Upper lobe of left lung (tissue), 6 donors: ENCODE measurements at places on chromosomes 2 and 18. TPM values are rescaled to one million over a fixed set of nuclear protein-coding genes. Genes with fewer than 3 reads are reported as not detected.

GRCh38 chr2:18262601-18263000, 297.9 kb downstream of the RDH14 start:
- no peak for DNase-seq

GRCh38 chr2:154912215-154912614, 213.7 kb downstream of the KCNJ3 start:
- DNase-seq: no peak

DNA sequence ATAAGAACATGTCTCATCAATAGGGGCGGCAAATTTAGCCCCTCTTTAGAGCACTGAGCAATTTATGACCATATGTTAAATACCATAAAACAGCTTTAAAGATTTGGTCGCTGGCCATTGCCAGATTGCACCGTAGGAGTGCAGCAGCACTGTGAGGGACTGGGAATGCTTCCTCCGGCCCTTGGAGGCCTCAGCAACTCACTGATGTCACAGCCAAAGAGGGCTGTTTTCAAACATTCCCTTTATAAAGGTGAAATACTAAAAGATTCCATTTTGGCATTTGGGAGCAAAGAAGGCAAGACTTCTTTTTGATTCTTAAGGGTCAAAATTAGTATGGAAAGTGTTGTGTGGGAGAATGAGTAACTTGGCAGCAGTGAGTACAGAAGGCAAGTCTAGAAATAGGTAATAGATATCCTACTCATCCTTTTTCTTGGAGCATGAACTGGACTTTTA, 63.7 kb downstream of the BABAM2 start:
- no peak for DNase-seq

GRCh38 chr18:62660691-62661090, 54.6 kb upstream of the PHLPP1 start:
- no peak for DNase-seq

DNA sequence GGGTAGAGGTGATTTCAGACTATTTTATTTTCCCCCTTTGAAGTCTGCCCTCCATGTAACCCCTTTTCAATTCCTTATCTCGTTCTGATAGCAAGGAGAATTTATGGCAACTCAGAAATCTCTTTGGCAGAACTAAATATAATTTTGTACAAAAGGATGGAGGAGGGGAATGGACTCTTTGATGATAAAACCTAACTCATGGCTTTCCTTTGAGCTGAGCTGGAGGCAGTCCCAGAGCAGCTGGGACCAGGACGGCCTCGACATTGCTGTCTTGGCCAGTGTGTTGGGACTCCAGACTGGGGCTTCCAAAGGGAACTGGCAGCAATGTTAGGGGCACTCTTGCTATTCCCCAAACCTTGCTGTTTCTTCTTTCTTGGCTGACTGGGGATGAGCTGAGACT, 47.7 kb downstream of the PAX8 start:
- DNase-seq: no peak

- peak; percentile 59 for DNase-seq
Observed at GRCh38 chr2:32792416-32792815, 154.3 kb upstream of the LTBP1 start.

DNA sequence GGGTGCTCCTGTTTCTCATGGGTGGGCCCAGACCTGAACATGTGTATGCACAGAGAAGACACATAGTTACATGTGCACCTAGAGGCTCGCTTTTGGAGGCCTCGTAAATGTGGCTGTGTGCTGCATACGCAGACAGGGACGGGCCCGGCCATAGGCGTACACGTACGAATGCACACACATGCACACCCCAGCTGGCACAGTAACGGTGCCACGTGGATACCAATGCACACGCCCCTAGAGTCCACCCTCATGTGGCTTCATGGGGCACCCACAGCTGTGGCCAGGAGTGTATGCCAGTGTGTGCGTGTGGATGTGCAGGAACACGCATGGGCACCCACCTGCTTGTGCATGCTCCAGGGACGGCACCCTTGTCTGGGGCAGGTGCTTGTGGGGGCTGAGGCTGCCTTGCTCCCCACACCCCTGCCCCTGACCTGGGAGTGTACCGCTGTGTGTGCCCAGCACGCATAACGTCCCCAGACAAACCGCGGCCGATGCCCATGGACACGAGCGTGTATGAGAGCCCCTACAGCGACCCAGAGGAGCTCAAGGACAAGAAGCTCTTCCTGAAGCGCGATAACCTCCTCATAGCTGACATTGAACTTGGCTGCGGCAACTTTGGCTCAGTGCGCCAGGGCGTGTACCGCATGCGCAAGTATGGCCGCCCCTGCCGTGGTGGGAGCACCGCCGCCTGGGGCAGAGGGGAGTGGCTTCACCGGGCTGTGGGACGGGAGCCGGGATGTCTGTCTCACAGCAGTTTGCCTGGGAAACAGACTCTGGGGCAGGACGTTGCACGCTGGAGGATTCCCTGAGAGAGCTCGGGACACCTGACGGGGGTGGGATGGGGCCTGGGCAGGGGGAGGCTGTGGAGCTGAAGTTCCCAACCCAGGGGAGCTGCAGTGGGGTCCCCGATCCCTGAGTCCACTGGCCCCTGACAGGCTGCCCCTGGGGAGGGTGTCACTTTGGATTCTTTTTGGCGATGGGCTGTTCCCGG, 21.0 kb downstream of the ZAP70 start:
- peak; percentile 16 for DNase-seq

DNA sequence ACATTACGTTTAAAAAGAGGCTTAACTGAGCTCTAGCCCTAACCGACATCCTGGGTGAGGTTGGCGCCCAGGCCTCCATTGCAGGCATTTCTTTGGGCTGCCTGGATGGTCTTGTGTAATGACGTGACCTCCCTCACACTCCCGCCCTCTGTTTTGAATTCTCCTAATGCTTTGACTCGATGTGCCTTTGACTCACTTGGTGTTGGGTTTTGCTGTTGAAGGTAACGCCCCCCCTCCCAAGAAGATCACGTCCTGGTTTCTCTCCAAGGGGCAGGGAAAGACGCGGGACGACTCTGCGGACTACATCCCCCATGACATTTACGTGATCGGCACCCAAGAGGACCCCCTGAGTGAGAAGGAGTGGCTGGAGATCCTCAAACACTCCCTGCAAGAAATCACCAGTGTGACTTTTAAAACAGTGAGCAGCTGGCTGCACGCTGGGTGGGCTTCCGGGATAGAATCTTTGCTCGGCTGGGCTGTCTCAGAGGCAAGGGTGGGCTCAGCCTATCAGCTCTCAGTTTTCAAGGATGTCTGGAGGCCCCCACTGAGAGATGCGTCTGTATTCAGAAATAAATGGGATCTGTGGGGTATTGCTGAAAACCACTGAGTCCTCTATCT, 87.9 kb upstream of the ATG16L1 start:
- no peak for DNase-seq

DNA sequence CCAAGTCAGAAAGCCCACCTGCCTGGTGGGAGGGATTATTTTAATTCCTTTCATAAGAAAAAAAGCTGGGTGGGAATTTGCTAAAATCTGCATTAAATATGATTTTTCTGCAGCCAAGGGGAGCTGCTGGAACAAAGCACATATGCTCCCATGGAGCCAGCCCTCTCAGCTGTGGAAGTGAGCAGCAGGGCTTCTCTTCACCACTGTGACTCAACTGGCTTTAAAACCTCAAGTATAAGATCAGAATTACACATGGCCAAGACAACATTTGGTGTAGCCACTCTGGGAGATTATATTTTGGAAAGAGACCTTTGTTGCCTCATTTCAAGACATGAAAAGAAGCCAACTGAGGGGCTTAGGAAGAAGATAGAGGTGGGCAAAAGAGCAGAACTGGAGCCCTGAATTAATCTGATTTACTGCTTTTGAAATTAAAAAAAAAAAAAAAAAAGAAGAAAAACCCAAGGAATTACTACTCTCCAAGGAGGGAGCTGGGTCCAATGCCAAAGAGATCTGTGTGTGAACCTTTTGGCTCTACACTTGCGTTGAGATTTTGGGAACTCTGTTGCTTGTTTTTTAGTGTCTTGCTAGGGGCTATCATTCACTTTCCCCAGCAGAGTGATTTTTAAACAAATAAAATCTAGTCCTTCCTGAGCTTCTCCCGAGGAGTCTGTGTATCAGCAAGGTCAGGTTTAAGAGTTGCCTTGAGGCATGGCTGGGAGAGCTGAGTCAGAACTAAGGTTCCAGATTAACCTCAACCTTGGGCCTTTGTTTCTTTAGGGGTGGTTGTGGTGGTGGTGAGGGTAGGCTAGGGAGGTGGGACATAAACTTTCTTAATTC, 6.0 kb downstream of the LHCGR start:
- no peak for DNase-seq

DNA sequence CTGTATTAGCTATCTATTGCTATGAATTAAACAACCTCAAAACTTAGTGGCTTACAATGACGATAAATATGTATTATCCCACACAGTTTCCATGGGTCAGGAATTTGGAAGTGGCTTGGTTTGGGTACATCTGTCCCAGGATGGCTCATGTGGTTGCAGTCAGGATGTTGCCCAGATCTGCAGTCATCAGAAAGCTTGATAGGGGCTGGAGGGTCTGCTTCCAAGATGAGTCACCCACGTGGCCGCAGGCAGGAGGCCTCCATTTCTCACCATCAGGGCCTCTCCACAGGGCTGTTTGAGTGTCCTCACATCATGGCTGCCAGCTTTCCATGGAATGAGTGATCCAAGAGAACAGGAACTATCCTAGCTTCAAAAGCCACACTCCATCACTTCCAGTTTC, 46.4 kb downstream of the CHRNA1 start:
- no peak for DNase-seq

GRCh38 chr18:27763936-27764335, 413.0 kb downstream of the CDH2 start:
- no peak for DNase-seq

DNA sequence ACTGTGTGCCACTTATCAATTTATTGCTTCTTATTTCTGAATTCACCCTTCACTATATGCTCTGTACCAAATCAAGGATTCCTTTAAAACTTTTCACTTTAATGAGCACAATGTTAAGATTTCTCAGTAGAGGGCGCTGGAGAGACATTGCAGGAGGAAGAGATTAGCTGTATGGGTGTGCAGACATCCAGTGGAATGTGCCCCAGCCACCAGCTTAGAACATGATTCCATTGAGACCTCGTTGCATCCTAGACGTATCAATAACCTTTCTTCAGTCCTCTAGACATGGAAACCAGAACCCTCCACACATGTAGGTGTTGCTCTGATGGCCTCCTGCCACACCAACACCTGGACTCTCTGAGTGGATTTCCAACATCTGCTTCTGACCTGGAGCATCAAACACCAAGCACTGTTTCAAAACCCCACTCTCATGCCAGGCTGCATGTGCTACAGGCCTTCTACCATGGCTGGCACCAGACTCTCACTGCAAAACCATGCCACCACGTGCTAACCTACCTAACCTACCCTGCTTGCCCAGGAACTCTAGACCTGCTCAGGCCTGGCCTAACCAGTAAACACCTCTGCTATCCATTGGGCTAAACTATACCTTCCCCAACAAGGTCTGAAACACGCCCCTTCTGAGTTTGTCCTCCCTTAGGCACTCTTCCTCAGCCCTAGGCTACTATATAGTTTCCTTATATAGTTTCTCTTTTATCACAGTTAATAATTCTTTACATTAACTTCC, 633.2 kb upstream of the PKDCC start:
- no peak for DNase-seq

DNA sequence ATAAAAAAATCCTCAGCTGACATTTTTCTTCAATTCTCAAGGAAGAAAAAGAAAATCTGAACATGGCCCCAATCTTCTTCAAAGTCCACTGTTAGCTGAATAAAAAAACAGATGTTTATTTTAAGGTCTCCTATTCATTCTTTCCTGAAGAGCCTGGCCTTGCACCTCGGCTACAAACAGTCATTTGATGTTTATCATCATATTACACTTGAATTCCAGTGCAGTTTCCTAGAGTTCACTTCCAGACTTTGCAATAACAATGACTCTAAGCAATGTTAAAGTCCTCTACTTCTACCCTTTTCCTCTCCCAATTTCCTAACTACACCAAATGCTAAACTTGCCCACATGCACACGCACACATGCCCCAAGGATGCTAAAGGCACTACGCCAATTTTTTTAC, 70.1 kb downstream of the NOL10 start:
- no peak for DNase-seq

- DNase-seq: no peak
Observed at GRCh38 chr2:55151733-55152433, 80.2 kb downstream of the CLHC1 start.

GRCh38 chr18:74604774-74605173, 7.1 kb downstream of the ZNF407 start:
- DNase-seq: no peak

- DNase-seq: no peak
Observed at GRCh38 chr18:59054496-59055287, 85.0 kb upstream of the SEC11C start.

DNA sequence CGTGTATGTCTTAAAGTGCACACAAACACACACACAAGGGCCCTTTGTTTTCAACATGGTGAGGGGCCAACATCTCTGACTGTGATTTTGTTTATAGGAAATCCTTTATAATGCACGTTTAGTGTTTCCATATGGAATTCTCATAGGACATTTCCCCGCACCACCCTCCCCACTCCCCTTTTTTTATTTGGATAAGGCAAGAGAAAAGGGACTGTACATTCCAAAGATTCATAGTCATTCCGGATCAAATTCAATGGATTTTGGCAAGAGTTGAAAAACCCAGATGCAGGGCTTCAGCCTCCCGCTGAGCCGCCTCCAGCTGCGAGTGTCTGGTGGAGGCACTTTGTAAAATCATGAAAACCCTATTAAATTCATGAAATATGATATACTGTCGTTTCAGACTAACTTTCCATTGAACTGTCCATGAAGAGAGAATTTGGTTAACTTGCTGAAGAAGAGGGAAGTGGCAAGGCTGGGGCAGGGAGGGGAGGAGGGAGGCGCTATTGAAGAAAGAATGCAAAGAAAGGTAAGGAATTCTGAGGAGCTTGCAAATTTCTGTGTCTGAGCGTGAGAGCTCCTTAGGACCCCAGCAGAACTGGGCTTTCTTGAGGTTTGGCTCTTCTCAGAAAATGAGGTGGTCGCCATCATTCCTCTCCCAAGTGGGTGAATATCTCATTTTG, 25.8 kb upstream of the SLC14A2 start:
- no peak for DNase-seq

Gene ARHGAP25
- 20.6 TPM for total RNA-seq

Gene VWA3B
- 5.2 TPM for total RNA-seq

Gene DSG2
- 36.3 TPM for total RNA-seq

Gene SCTR
- 17.6 TPM for total RNA-seq

Gene ABCB11
- not detected for total RNA-seq

Gene ANKRD62
- 0.30 TPM for total RNA-seq

Gene GALNT3
- 25.9 TPM for total RNA-seq

Gene CD302
- total RNA-seq: 142 TPM

Gene CABLES1
- 29.0 TPM for total RNA-seq

Gene TFCP2L1
- total RNA-seq: 39.2 TPM

Gene TMEM247
- total RNA-seq: not detected
